ENCODE measurements at places on chromosomes 5 and 9.
A peak's percentile ranks its signal among the peaks of the same experiment; 100 is the strongest.

GRCh38 chr9:98215821-98216220 lies 23.4 kb upstream of the CORO2A start:
- no peaks in the 10 kb centered on the region for H3K27me3 ChIP-seq
- no peak overlapping the region for H3K4me3 ChIP-seq
- no peak for DNase-seq
- no peaks in the 10 kb centered on the region for H3K36me3 ChIP-seq
- H3K27ac ChIP-seq = no peak overlapping the region

- H3K4me3 ChIP-seq = no peak overlapping the region
- no peaks in the 10 kb centered on the region for H3K36me3 ChIP-seq
- no peak for DNase-seq
- no peaks in the 10 kb centered on the region for H3K4me1 ChIP-seq
Observed at GRCh38 chr5:8098081-8098480, 229.1 kb downstream of the MTRR start.

DNA sequence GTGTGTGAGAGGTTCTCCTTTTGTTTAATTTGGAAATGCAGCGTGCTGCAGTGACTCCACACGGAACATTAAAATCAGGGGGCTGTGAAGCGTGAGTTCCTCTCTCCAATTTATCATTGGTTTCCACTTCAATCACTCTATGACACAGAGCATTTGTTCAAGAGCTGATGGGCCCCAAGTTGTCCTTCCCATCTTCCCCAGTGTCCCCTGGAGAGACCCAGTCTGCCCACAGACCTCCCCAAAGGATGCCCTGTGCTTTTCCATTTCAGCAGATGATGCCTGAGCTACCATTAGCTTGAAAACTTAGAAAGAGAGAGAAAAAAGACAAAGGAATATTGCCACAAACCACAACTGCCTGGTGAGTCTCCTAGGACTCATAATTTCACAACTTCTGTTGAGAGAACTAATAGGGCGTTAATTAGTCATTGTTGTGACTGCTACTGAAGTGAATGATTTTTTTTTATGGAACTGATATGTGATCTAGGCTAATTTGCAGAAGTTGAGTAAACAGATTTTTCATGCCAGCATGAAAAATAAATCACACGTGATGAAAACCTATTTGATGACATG lies 772.7 kb downstream of the SEMA5A start:
- H3K36me3 ChIP-seq = no peaks in the 10 kb centered on the region
- H3K4me1 ChIP-seq = no peaks in the 10 kb centered on the region
- H3K27ac ChIP-seq = no peak overlapping the region

- DNase-seq = no peak
- H3K36me3 ChIP-seq = no peaks in the 10 kb centered on the region
- H3K4me1 ChIP-seq = no peaks in the 10 kb centered on the region
- no peak overlapping the region for H3K4me3 ChIP-seq
Observed at GRCh38 chr9:98962861-98963260, 19.2 kb downstream of the COL15A1 start.

DNA sequence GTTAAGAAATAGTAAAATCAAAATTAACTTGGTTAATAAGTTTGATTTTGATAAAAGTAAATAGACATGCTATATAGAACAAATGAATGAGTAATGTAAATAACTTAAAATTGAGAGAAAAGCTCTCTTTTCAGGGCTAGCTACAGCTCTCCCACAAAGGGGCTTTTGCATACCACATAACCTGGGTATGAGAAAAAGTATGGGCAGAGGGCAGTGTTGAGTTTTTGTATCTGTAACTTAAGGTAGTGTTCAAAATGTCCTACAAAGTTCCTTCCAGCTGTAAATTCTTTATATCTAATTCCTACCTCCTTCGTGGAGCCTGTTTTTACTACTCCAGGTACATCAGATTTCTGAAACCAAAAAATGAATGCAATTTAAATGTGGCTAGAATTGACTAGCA lies 18.9 kb upstream of the TTC33 start:
- no peaks in the 10 kb centered on the region for H3K27me3 ChIP-seq
- DNase-seq = no peak
- H3K36me3 ChIP-seq = no peaks in the 10 kb centered on the region
- peaks cover 21% of the 10 kb centered on the region for H3K4me1 ChIP-seq
- H3K27ac ChIP-seq = peak overlapping the region; percentile 82
- no peak overlapping the region for H3K4me3 ChIP-seq

GRCh38 chr9:112378328-112379176 lies 1.4 kb upstream of the HSDL2 start:
- H3K4me1 ChIP-seq = peaks cover 23% of the 10 kb centered on the region
- H3K27ac ChIP-seq = peak overlapping the region; percentile 96
- peak overlapping the region; percentile 55 for H3K4me3 ChIP-seq
- H3K27me3 ChIP-seq = no peaks in the 10 kb centered on the region
- H3K36me3 ChIP-seq = no peaks in the 10 kb centered on the region
- peak; percentile 23 for DNase-seq

- no peaks in the 10 kb centered on the region for H3K4me1 ChIP-seq
- DNase-seq = no peak
- no peak overlapping the region for H3K4me3 ChIP-seq
- H3K27ac ChIP-seq = no peak overlapping the region
- H3K36me3 ChIP-seq = no peaks in the 10 kb centered on the region
- H3K27me3 ChIP-seq = no peaks in the 10 kb centered on the region
Observed at GRCh38 chr9:18122171-18122570, 351.8 kb upstream of the ADAMTSL1 start.

GRCh38 chr5:54443270-54443669 lies 12.2 kb upstream of the HSPB3 start:
- no peak overlapping the region for H3K4me3 ChIP-seq
- DNase-seq = no peak
- peaks cover 16% of the 10 kb centered on the region for H3K4me1 ChIP-seq
- H3K27ac ChIP-seq = peak overlapping the region; percentile 89
- H3K27me3 ChIP-seq = no peaks in the 10 kb centered on the region
- H3K36me3 ChIP-seq = no peaks in the 10 kb centered on the region

- H3K27ac ChIP-seq = no peak overlapping the region
- H3K4me3 ChIP-seq = no peak overlapping the region
- H3K4me1 ChIP-seq = no peaks in the 10 kb centered on the region
- DNase-seq = no peak
- no peaks in the 10 kb centered on the region for H3K36me3 ChIP-seq
- no peaks in the 10 kb centered on the region for H3K27me3 ChIP-seq
Observed at GRCh38 chr5:120251898-120252297, 212.2 kb upstream of the PRR16 start.

GRCh38 chr9:135905380-135906258 lies 1.7 kb downstream of the CAMSAP1 start:
- H3K4me1 ChIP-seq = peaks cover 25% of the 10 kb centered on the region
- no peaks in the 10 kb centered on the region for H3K27me3 ChIP-seq
- H3K36me3 ChIP-seq = no peaks in the 10 kb centered on the region
- DNase-seq = peak; percentile 57

DNA sequence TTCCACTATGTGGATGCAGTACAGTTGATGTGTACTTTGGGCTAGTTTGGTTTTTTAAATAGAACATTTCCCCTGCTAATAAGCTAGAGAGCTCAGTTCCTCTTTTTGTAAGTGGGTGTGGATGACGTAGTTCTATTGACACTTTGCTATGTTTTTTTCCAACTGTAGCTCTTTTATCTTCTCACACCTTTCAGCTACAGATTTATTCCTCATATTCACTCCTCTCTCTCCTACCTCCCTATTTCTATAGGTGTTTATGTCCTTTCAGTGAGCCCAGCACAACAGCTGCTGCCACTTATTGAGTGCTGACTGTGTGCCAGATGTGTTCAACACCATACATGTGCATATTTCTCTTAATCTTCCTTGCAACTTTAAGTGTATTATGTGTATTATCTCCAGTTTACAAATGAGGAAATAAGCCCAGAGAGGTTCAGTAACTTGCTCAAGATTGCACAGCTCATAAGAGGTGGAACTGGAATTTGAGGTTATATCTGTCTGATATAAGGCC lies 215.7 kb downstream of the SEMA6A start:
- no peak overlapping the region for H3K4me3 ChIP-seq
- H3K27ac ChIP-seq = no peak overlapping the region
- DNase-seq = no peak
- no peaks in the 10 kb centered on the region for H3K27me3 ChIP-seq
- H3K4me1 ChIP-seq = no peaks in the 10 kb centered on the region

GRCh38 chr9:13932528-13933267 lies 381.2 kb downstream of the NFIB start:
- H3K27ac ChIP-seq = no peak overlapping the region
- no peak overlapping the region for H3K4me3 ChIP-seq
- no peak for DNase-seq
- H3K4me1 ChIP-seq = no peaks in the 10 kb centered on the region
- no peaks in the 10 kb centered on the region for H3K36me3 ChIP-seq

DNA sequence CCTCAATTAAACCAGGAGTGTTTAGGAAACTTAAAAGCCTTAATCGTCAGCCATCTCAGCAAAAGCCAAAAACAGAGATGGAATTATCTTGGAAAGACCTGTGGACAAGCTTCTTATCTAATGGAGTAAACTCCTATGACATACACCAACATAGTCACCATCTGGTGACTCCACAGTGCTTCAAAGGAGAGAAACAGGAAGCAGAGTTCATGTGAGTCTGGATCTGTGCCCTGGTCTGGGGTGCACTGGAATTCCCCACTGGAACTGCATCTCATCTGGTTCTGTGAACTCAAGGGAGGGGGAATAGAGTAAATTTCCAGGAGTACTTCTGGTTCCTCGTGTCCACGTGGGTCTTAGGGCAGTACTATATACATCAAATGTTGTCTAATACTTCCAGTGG lies 36.3 kb upstream of the KCNN2 start:
- no peak overlapping the region for H3K27ac ChIP-seq
- no peaks in the 10 kb centered on the region for H3K27me3 ChIP-seq
- peak; percentile 20 for DNase-seq
- no peak overlapping the region for H3K4me3 ChIP-seq
- no peaks in the 10 kb centered on the region for H3K36me3 ChIP-seq

- H3K27me3 ChIP-seq = no peaks in the 10 kb centered on the region
- no peaks in the 10 kb centered on the region for H3K4me1 ChIP-seq
- no peaks in the 10 kb centered on the region for H3K36me3 ChIP-seq
Observed at GRCh38 chr5:150851039-150851438, 4.7 kb downstream of the IRGM start.

GRCh38 chr5:177003649-177004048 lies 2.9 kb downstream of the UIMC1 start:
- H3K27me3 ChIP-seq = no peaks in the 10 kb centered on the region
- DNase-seq = no peak
- no peak overlapping the region for H3K27ac ChIP-seq

GRCh38 chr9:6000955-6001354 lies 14.5 kb downstream of the RANBP6 start:
- H3K36me3 ChIP-seq = no peaks in the 10 kb centered on the region
- no peak for DNase-seq
- no peak overlapping the region for H3K4me3 ChIP-seq
- no peaks in the 10 kb centered on the region for H3K27me3 ChIP-seq

DNA sequence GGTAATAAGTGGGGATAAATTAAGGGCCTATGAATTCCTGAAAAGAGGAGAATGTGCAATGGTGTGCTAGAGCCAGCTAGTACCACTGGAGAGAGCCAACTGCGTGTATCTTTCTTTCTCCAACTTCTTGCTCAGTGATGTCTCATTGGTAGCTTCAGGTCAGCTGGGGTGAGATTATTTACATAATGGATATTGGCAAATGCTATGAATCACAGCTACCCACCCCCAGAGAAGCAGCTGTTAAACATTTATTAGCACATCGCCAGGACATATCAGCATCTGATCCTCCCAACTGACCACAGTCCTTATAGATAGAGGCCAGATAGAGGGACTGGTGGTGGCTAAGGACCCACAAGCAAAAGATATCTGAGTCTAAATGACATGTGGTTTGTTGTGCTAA lies 421.3 kb downstream of the ACTL7B start:
- no peak overlapping the region for H3K27ac ChIP-seq
- no peak for DNase-seq
- H3K27me3 ChIP-seq = no peaks in the 10 kb centered on the region
- H3K36me3 ChIP-seq = no peaks in the 10 kb centered on the region
- H3K4me3 ChIP-seq = no peak overlapping the region
